ENCODE measurements at places on chromosomes 7 and 10.
A peak's percentile ranks its signal among the peaks of the same experiment; 100 is the strongest.

- peak; percentile 73 for DNase-seq
Observed at GRCh38 chr10:22252801-22253579, 35.2 kb upstream of the EBLN1 start.

DNA sequence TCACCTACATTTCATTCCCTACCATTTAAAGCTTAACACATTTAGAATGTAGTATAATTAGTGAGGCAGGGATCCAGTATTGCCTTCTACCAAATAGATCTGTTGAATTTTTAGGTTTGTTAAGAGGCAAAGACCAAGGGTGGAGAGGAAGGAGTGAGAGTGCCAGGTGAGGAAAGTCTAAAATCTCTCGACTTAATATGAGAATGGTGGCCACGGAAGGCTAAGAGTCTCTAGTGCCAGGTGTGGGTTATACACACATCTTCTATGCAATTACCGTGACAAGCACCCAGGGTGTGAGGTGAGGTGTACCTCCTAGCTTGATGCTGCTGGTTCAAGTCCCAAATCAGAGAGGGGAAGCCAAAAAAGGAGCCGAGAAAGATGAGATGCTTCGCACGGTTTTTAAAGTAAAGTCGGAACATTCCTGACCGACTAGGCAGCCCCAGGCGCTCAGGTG, 439 bp downstream of the IQUB start:
- DNase-seq, result no peak

GRCh38 chr10:73892310-73893030, 18.1 kb upstream of the CAMK2G start:
- no peak for DNase-seq

GRCh38 chr7:96416599-96416998, 94.7 kb upstream of the SLC25A13 start:
- DNase-seq, result no peak

DNA sequence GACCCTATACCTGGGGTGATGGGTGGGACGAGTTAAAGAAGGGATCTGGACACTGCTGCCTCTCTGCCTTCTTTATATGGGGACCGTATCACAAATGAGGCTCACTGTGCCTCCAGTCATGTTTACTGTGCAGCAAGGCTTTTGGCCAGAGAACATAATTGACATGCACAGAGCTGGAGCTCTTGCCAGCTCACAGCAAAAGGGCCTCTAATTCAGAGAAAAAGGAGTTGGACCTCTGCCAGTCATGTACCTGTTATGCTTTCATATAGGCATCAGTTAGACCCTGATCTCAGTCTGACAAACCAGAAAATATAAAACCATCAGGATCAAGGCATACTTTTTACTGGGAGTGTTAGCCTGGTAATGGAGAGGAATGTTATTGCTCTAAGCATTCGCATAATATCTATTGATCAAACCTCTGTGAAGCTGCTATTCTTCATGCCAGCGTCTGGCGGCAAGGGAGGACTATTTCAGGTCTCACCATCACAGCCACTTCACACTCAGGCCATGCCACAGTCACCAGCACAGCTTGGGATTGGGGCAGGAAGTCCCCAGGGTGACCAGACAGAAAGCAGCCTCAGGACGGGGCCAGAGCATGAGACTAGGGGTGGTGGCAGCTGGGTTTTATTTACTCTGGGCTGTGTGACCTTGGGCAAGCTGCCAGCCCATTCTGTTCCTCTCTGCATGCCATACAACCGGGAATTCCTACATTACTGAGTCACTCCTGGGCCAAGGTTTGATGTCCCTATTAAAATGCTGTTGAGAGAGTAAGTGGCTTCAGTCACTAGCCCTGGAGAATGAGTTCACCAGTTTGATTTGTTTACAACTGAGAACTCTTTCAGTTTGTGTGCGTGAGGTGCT, 90.1 kb downstream of the NPSR1 start:
- DNase-seq, result no peak

- no peak for DNase-seq
Observed at GRCh38 chr10:46523119-46523961, 33.1 kb downstream of the GPRIN2 start.

All from left forelimb (tissue), 1 donor.